ENCODE measurements at places on chromosomes 7 and 10. TPM values are rescaled to one million over a fixed set of nuclear protein-coding genes. Genes with fewer than 3 reads are reported as not detected.

SORCS3 gene
- 0.18 TPM for total RNA-seq

STAM gene
- 26.9 TPM for total RNA-seq

- no peak for DNase-seq
Measured at GRCh38 chr10:93363891-93364648, 118.1 kb downstream of the MYOF start.

HOXA2 gene
- not detected for total RNA-seq

DNA sequence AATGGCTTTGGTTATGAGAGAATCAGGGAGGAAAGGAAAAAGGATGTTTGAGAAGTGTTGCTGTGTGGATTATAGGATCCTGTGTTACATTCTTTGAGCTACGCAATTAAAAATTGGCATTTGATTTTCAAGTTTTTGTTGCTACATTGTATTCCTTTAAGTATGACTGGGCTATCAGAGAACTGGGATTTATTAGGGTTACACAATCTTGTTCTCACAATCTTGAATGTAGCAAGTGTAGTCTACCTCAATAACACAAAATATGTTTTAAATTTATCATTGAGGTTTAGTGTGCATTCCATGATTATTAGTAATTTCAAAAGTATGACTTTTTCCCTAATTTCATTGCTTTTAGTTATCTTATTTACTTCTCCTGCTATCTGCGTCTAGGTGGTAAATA lies 113.9 kb downstream of the CACNB2 start:
- no peak for DNase-seq

- no peak for DNase-seq
Measured at GRCh38 chr10:68981074-68981473, 7.5 kb upstream of the KIFBP start.

- no peak for DNase-seq
Measured at GRCh38 chr10:66737241-66737640, 188.6 kb upstream of the LRRTM3 start.

DNA sequence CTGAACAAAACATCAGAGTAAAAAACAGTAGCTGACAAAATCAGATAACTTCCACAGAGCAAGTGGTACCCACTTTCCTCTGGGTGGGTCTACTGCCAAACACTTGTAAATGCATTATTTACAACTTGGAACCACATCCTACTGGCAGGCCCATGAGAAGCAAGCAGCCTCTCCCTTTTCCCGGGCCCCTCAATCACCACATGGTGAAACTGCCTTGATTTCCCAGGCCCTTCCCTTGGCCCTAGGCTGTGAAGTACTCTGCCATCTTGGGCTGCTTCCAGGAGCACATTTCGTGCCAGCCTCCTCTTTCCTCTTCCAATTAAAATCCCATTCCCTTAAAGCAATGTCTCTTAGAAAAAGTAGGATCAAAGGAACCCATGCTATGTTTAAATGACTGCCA lies 71.4 kb downstream of the CUZD1 start:
- no peak for DNase-seq

DNA sequence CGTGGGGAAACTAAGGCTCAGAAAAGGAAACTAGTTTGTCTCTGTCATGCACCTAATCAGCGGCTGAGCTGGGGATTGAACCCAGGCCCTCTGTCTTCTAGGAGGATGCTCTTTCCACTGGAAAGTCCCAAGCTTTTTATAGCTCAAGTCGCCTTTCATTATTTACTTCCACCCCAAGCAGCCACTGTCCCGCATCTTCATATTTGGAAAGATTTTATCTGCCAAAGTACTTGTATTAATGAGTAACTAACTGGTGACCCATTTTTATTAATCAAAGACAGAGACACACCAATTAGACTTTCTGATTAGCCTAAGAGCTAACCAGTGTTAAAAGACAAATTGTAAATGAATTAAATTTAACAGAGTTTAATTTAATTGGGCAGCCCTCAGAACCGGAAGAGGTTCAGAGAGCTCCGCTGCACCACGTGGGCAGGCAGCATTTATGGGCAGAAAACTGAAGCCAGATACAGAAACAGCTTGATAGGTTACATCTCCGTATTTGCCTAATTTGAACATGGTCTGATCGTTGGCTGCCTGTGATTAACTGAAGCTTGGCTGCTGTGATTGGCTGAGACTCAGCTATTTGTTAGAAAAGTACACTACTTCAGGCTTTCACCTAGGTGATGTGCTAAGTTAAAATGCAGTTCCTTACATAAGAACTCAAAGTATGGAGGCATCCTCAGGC lies 78.5 kb upstream of the PDCD4 start:
- no peak for DNase-seq

GRCh38 chr7:27442455-27442854 lies 199.9 kb downstream of the EVX1 start:
- DNase-seq: no peak

CPN1 gene
- not detected for total RNA-seq

SYT15B gene
- total RNA-seq: 0.24 TPM

NYAP1 gene
- 3.2 TPM for total RNA-seq

DNA sequence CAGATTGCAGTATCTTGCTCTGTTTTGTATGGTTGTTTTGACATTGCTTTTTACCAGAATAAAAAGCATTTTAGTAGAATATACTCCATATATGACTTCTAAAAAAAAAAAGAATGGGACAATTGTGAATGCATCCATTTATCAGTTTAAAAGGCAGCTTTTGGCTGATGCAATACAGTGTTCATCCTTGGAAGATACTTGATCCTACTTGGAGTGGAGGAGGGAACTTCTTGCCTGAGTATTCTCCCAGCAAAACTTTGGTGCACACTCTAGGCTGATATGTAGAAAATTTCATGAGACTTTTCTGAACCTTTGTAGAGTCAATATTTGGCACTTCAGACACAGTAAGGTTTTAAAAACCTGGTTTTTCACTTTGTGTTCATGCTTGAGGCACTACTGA lies 40.2 kb downstream of the WDR11 start:
- no peak for DNase-seq

DNA sequence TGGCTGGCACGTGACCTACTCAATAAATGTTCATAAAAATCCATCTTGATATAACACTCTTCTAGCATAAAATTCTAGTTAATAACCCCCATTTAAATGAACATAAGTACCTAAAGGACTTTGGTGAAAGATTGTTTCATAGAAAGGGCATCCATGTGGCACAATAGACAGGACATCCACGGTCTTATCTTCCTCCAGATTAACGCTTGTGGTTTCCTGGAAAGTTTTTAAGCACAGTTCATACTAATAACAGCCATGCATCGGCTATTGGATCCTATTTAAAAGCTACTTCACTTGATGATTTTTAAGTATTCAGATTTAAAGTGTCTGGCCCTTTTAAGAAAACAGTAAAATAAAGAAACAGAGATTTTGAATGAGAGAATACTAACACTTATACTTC lies 288.3 kb downstream of the AHR start:
- no peak for DNase-seq

- no peak for DNase-seq
Measured at GRCh38 chr7:31111109-31111451, 59.0 kb downstream of the ADCYAP1R1 start.

GRCh38 chr7:145462463-145462862 lies 626.6 kb upstream of the TPK1 start:
- no peak for DNase-seq

All from H9 (cell line).